ENCODE measurements at places on chromosomes 5 and 9.

GRCh38 chr5:81161012-81161601 lies 72.0 kb upstream of the CKMT2 start:
- DNase-seq: no peak

- DNase-seq: no peak
Measured at GRCh38 chr5:3281366-3281765, 314.3 kb upstream of the IRX1 start.

DNA sequence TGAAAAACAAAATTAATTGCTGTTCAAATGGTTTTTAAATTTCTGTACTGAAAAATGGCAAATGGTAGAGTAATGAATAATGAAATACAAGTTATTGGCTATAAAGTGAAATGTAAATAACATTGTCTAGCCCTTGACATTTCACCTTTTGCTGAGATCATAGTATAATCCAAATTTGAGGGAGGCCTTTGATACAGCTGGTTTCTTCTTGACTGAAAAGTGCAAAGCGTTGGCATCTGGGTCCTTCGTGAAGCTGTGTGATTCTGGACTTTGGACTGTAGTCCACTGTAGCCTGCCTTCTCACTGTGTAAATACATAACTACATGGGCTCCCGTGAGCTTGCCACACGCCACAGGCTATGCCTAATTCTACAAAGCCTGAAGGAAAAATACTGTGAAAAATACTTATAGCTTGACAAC lies 52.3 kb downstream of the ARHGEF28 start:
- DNase-seq: no peak

- DNase-seq: no peak
Measured at GRCh38 chr5:5764246-5764645, 341.8 kb downstream of the ICE1 start.

DNA sequence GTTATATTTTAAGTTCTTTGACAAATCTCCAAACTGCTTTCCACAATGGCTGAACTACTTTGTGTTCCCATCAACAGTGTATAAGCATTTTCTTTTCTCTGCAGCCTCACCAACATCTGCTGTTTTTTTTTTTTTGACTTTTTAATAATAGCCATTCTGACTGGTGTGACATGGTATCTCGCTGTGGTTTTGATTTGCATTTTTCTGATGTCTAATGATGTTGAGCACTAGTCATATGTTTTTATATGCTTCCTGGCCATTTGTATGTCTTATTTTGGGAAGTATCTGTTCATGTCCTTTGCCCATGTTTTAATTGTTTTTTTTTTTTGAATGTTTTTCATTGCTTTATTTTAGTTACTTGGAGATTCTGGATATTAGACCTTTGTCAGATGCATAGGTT lies 196.6 kb downstream of the PLK2 start:
- no peak for DNase-seq

- no peak for DNase-seq
Measured at GRCh38 chr5:175922192-175922885, 45.8 kb downstream of the THOC3 start.

- no peak for DNase-seq
Measured at GRCh38 chr5:92633875-92634487, 947.0 kb downstream of the NR2F1-AS1 start.

- no peak for DNase-seq
Measured at GRCh38 chr9:34123682-34124081, 2.8 kb downstream of the DCAF12 start.

DNA sequence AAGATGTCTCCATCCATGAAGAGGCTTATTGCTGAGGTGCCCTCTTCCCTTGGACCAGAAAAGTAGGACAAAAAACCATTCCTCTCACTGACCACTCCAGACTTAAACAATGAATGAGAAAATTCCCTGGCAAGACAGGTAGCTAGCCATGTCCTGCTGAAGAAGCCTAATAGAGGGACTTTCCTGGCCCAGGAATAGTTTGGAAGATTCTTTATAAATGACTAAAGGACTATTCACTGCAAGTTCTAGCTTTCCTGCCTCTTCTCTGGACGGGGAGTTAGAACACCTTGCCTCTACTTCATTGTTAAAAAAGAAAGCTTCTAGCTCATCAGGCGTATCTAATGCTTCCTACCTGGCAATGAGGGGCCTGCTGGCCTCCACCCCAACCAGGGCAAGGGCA lies 153.6 kb downstream of the NR3C1 start:
- no peak for DNase-seq

- DNase-seq: no peak
Measured at GRCh38 chr5:1465117-1465516, 19.9 kb upstream of the SLC6A3 start.

GRCh38 chr9:111897601-111898137 lies 1.1 kb downstream of the UGCG start:
- DNase-seq: peak; percentile 40

GRCh38 chr9:116693233-116693731 lies 6.2 kb downstream of the TRIM32 start:
- no peak for DNase-seq

GRCh38 chr9:34589636-34590380 lies at the start of gene CNTFR:
TSS of gene CNTFR (minus strand) at chr9:34589724. CDS start at chr9:34568981, 20,743 bp downstream.
- DNase-seq: peak; percentile 42

- DNase-seq: no peak
Measured at GRCh38 chr5:172872997-172873491, 39.0 kb downstream of the ERGIC1 start.

- no peak for DNase-seq
Measured at GRCh38 chr9:136564379-136564988, 18.6 kb upstream of the NOTCH1 start.

DNA sequence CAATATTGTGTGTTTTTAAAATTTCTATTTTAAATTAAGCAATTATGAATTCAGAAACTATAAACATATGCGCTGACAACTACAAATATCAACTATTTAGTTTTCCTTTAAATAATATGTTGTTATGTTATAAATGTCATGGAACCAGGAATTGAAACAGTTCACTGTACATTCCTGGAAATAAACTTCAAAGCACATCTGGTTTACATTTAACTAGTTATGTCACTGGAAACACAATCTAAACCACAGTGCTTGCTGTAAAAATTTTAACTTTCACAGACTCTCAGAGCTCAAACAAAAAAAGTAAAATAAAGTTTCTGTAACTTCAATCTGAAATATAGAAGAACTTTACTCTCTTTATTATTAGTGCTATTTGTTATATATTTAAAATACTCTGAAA lies 179.2 kb downstream of the FBN2 start:
- no peak for DNase-seq

- no peak for DNase-seq
Measured at GRCh38 chr5:28110781-28111180, 1072.4 kb upstream of the CDH9 start.

DNA sequence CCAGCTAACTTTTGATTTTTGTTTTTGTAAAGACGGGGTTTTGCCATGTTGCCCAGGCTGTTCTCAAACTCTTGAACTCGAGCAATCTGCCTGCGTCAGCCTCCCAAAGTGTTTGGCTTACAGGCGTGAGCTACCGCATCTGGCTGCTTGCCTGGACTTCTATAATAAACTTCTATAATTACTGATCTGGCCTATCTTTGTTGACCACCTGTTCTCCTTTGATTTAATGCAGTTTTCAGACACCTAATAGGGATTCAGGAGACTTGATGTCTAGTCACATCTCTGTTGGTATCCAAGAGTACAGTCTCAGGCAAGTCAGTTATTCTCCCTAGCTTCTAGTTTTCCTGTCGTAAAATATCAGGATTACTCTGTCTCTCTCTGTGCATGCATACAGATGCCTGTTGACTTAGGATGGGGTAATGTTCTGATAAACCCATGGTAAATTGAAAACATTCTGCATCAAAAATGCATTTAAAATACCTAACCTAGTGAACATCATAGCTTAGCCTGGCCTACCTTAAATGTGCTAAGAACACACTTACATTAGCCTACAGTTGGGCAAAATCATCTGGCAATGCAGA lies 51.5 kb upstream of the NR3C1 start:
- DNase-seq: peak; percentile 14

GRCh38 chr5:170760113-170760512 lies 23.4 kb upstream of the GABRP start:
- DNase-seq: peak; percentile 22

DNA sequence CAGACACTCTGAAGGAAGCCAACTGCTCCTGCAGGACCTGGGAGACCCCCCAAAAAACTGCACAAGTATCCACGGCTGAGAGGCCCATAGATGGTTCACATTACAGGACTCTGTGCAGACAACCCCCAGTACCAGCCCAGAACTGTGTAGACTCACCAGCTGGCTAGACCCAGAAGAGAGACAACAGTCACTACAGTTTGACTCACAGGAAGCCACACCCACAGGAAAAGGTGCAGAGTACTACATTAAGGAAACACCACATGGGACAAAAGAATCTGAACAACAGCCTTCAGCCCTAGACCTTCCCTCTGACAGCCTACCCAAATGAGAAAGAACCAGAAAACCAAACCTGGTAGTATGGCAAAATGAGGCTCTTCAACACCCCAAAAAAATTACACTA lies 281.2 kb upstream of the RGMB start:
- DNase-seq: no peak

DNA sequence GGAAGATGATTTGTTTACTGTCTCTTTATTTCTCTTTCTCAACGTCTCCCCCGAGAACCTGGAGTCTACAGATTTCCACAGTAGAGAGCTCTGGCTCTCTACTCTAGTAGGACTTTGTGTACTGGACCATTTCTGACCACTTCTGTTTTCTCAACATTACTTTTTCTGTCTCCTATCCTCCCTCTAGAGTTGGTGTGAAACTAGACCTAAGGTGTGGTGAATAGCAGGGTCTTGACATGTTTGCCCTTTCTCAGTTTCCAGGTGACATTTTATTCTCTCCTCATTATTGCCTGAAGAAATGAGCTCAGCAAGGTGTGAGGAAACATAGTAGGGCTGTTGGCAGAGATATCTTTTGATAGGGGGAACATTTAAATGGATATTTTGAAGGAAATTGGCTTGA lies 62.1 kb upstream of the IL6ST start:
- no peak for DNase-seq

DNA sequence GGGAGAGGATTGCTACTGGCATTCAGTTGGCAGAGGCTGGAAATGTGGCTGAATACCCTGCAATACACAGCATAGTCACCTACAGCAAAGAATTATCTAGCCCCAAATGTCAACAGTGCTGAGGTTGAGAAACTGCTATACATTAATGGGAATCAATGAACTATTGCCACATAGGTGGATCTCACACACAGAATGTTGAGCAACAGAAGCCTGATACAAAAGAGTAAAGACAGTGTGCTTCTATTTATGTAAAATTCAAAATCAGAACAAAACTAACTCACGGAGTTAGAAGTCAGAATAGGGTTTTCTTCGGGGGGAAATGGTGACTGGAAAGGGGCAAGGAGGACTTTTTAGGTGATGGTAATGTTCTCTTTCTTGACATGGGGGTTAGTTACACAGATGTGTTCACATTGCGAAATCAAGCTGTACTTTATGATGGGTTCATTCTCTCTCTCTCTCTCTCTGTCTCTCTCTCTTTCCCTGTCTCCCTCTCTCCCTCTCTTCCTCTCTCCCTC lies 45.7 kb upstream of the PANK3 start:
- DNase-seq: no peak

- no peak for DNase-seq
Measured at GRCh38 chr5:133688391-133688790, 76.0 kb upstream of the FSTL4 start.

- no peak for DNase-seq
Measured at GRCh38 chr5:10691826-10692785, 68.9 kb downstream of the DAP start.

GRCh38 chr9:131639769-131640437 lies 94.6 kb downstream of the PRRT1B start:
- DNase-seq: no peak

- DNase-seq: no peak
Measured at GRCh38 chr9:106146066-106146840, 451.9 kb downstream of the TMEM38B start.

GRCh38 chr5:16025681-16026080 lies 153.9 kb downstream of the MARCHF11 start:
- no peak for DNase-seq

All from NCI-H2029 (cell line).